ENCODE measurements at places on chromosomes 16 and 17.

DNA sequence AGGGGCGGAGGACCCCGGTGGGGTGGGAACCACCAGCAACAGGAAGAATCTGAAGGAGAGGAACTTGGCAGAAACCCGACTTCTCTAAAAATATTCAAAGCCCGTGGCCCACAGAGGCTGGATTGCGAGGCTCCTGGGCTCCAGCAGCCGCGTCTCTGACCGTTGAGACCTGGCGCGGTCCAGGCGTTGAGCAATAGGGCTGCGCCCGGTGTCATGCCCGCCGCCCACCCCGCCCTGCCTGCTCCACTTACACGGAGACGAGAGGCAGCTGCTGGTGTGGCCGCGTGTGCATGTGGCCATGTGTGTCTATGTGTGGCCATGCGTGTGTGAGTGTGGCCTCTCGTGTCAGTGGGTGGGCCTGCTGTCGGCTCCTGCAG is 83.6 kb downstream of the IRF8 start:
- no peak for DNase-seq

DNA sequence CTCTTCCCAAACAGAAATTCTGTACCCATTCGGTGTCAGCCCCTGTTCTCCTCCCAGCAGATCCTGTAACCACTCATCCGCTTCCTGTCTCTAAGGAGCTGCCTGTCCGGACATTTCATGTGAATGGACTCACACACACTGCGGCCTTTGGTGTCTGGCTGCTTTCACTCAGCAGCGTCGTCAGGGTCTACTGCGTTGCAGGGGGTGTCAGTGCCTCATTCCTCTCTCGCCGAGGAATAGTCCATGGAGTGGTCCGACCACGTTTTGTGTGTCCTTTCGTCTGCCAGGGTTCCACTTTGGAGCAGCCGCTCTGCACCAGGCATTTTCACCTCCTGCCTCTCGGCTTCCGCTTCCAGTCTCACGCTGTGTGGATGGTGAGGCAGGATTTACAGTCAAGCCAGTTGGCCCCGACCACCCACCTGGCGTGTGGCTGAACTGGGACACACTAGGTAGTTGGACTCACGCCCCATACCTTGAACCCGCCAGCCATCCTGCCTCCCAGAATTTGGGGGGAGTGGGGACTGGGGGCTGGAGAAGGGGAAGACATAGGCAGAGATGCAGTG is 188.2 kb upstream of the CIBAR2 start:
- no peak for DNase-seq

GRCh38 chr17:14670861-14671260 is 370.0 kb downstream of the HS3ST3B1 start:
- DNase-seq = no peak

- DNase-seq = no peak
These were observed 71.3 kb downstream of the FTO start for GRCh38 chr16:53775106-53775820.

DNA sequence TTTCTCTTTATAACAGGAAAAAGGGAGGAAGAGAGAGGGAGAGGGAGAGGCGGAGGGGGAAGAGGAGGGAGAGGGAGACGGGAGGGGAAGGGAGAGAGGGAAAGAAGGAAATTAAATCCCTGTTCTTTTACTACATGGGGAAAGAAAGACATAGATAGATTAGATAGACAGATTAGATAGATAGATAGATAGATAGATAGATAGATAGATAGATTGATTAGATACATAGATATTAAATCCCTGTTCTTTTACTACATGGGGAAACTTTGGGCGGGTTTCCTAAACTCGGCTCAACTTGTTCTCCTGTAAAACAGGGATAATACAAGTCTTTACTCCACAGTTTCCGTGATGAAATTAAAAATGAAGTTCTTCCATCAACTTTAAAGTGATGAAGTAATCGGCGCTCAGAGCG is 661 bp downstream of the RFWD3 start:
- no peak for DNase-seq

DNA sequence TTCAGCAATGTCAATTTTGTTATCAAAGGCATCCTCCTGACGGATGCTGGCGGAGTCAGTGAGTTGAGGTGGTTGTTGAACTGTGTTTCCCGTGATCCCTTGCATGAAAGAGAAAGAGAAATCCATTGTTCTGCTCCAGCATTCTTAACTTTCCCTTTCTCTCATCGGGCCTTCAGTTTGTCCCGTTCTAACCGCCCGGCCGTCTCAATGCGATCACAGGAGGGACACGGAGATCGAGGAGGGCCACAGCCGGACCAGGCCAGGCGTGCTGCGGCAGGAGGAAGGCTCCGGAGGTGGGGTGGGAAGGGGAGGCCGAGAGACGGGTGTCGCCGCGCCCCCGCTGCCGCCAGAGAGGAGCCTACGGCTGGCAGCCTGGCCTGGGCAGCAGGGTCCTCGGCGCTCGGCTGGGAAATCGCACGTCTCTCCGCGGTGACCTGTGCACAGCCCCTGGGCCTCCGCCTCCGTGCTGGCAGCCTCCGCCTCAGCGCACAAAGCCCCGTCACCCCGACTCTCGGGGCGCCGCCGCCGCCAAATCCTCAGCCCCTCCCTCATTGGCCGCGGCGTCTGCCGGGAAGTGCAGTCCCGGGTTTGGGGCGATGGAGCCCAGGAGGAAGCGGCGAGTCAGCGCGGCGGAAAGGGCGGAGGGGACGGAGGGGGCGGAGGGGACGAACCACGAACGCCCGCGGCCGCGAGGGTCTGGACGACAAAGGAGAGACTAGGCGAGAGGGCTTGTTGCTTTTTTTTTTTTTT is 38.1 kb downstream of the SOST start:
- no peak for DNase-seq

DNA sequence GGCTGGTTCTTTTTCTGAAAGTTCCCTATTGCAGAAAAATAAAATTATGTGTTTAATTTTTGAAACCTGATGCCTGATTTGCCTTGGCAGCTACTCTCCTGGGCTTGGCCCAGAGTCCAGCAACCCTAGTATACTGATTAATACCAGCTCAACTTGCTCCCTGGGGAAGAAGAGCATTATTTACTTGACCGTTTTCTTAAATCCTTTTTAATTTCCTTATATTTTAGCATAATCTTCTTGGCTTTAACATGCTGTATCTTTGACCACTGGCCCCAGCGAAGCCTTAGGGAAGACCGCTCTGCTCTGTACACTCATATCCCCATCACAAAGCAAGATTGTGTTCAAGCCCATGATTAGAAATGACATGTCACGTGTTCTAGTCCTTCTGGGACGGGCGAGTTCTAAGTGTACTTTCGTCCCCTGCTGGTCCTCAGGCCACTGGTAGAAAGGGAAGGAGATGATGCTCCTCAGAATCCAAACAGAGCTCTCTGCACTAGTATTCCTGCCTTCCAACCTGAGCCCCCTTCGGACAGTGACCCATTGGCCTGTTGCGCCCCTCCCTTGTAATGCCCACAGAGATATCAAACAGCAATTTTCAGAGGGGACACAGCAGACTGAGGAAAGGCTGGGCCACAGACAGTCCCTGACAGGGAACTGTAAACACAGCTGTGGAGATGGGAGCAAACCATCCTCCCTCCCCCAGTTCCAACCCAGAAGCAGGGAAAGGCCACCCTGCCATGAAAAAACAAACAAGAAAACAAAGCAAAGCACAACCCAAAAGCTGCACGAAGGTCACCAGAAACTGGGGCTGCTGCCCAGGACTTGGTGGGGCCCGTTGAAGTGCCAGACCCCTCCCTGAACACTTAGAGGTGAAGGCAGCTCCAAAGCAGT is 4.3 kb upstream of the EZH1 start:
- no peak for DNase-seq

Measured in cortex of kidney (tissue), 1 donor.